ENCODE measurements at places on chromosomes 3 and 15.

DNA sequence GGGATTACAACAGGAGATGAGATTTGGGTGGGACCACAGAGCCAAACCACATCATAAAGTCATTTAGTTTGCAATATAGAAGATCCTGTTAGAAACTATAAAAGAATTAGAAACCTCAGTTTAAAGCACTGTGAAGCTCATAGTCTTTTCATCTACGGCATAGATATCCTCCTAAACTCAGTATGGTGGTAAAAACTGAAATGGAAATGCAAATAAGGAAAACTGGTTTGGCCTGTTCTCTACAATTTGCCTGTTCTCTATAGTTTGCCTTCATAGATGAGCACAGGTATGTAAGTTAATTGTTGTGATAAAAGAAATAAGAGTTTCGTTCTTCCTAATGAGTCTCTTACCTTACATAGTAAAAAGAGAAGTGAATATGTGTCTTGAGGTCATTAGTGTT, 331.6 kb upstream of the ARL6 start:
- DNase-seq, result no peak

GRCh38 chr3:127680798-127681221, 8.1 kb downstream of the ABTB1 start:
- no peak for DNase-seq

- DNase-seq, result no peak
Observed at GRCh38 chr15:58530056-58530590, 98.3 kb downstream of the LIPC start.

- DNase-seq, result no peak
Observed at GRCh38 chr3:113831103-113831355, 7.6 kb upstream of the GRAMD1C start.

GRCh38 chr15:98860281-98861041, 147.1 kb downstream of the PGPEP1L start:
- DNase-seq, result no peak

GRCh38 chr3:14480207-14481017, 59.7 kb downstream of the GRIP2 start:
- no peak for DNase-seq

GRCh38 chr3:177439694-177440269, 242.5 kb upstream of the TBL1XR1 start:
- no peak for DNase-seq

DNA sequence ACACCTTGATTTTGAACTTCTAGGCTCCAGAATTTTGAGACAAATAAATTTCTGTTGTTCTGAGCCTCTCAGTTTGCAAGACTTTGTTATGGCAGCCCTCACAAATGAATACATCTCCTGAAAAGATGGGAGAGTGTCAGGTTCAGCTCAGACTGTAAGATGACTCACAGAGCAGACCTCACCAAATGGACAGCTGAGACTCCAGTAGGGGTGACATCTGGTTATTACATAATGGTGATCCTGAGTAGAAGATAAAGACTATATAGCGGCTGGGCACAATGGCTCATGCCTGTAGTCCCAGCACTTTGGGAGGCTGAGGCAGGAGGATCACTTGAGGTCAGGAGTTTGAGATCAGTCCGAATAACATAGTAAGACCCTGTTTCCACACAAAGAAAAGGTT, 26.2 kb upstream of the MTMR14 start:
- peak; percentile 10 for DNase-seq

DNA sequence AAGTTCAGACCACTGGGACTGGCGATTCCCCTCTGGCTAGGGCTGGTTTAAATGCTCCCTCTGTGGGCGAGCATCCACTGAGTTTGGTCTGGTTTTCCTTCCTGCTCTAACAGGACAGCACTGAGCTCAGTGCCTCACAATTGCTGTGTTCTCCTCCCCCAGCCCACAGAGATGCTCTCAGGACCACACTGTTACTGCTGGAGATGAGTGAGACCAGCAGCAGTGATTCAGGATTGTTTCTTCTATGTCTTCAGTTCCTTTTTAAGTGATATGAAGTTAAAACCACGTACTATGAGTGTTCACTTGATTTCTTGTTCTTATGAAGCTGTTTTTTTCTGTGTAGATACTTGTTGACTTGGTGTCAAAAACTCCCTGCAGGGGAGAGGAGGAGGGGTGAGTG, 180.4 kb upstream of the COL8A1 start:
- DNase-seq, result peak; percentile 15

DNA sequence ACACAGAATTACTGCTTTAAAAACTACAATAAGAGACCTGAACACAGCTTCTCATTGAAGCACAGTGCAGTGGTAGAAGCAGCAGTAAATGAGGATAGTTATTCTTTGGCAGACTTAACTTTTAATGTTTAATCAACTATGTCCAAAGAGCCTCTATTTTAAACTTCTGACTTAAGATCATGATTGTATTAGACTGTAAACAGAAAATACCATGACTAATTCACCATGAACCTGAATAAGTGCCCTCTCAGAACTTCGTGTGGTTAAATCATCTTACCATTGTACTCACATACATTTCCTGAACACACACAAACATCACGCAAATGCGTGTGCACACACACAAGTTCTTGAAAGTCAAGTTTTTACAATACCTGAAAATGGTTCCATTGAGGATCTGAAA, 13.9 kb downstream of the CEP152 start:
- DNase-seq, result no peak
